NCI-H524 treated with DMSO at 0.1 percent for 48 hours (cell line): ENCODE measurements at places on chromosomes 2 and 18.

GRCh38 chr2:38213619-38214167 is 137.7 kb upstream of the CYP1B1 start:
- DNase-seq: no peak

DNA sequence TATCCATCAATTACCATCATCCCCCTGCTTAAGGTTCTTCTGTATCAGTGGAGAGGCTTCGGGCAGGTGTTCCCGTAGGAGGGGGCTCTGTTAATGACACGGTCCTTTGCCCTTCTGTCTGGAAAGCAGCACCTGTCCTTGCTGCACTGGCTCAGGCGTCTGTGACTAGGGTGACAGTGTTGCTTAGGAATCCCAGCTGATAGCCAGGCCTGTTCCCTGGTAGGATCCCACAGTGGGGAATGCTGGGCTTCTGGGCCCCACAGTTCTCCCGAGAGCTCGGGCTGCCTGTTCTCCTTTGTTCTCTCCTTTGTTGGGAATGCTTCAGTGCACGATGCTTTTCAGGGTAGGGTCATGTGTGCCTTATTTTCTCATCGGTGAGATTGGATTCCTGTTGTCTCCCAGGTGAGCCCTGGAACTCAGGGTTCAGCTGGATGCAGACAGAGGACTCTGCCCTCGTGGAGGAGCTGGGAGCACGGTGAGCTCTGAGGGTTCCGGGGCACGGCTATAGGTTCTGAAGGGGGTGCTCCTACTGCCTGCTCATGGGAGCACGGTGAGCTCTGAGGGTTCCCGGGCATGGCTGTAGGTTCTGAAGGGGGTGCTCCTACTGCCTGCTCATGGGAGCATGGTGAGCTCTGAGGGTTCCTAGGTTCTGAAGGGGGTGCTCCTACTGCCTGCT is 9.6 kb downstream of the SNTG2 start:
- no peak for DNase-seq

DNA sequence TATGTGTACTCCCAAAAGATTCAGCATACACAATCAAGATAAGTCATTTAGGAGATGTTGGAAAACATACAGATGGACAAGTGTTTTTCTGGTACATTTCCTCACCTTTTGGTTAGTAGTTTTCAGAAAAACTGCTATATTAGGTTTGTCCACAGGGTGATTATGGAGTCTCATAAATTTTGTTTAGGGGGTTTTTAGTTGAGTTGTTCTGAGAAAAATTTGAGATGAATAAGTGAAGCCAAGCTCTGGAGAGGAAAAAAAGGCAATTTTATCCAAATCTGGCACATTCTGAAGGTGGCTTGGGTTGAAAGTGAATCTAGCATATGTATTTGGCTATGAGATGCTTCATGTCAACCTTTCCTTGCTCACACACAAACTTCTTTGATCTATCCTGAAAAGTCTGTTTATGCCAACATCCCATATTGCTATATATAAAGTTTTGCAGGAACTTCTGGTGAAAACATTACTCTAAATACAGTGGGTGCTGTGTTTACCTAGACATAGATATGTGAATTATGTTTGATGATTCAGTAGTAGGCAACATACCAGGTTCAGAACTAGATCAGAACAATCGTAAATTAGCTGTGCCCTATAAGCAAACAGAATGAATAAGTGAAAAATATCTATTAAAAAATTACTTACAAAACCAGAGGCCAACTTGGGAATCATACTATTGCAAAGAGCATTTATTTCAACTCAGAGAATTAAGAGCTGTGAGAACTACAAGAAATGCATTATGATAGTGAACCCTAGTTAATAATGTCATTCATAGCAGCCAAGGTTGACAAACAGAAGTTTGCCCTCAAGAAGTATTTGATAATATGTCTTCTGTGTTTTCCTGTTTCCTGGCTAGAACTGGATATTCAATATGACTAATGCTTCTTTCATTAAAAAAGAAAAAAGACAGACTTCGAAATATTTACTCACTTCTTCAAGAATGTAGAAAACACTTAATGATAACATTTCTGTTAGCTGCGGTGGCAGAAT is 552.0 kb downstream of the IRS1 start:
- no peak for DNase-seq

DNA sequence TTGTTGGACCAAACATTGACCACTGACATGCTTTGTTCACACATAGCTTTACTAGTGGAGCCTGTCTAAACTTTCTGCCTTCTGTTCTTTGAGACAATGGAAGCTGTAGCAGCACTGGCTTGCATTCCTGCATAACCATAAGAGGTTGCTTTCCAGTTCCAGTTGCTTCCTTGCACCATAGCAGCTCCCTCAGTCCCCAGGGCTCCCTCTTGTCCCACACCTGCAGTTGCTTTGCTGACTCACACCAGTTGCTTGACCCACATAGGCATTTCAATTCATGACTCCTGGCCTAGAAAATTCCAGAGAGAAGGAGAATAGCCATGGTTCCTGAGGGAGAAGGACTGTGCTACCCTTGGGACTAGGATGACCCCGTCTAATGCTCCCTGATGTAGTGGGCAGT is 20.9 kb downstream of the SGPP2 start:
- DNase-seq: no peak

- no peak for DNase-seq
These were observed 49.2 kb upstream of the OTOS start for GRCh38 chr2:240189686-240190085.

DNA sequence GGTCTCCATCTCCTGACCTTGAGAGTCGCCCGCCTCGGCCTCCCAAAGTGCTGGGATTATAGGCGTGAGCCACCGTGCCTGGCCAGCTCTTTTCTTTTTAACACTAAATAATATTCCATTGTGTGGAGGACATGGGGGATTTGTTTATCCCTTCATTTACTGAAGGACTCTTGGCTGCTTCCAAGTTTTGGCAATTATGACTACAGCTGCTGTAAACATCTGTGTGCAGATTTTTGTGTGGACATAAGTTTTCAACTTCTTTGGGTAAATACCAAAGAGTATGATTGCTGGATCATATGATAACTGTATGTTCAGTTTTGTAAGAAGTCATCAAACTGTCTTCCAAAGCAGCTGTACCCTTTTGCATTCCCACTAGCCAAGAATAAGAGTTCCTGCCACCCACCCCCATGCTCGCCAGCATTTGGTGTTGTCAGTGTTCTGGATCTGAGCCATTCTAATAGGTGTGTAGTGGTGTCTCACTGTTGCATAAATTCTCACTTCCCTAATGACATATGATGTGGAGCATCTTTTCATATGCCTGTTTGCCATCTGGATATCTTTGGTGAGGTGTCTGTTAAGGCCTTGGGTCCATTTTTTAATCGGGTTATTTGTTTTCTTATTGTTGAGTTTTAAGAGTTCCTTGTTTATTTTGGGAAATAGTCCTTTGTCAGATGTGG is 52.2 kb downstream of the TNFRSF11A start:
- DNase-seq: no peak

DNA sequence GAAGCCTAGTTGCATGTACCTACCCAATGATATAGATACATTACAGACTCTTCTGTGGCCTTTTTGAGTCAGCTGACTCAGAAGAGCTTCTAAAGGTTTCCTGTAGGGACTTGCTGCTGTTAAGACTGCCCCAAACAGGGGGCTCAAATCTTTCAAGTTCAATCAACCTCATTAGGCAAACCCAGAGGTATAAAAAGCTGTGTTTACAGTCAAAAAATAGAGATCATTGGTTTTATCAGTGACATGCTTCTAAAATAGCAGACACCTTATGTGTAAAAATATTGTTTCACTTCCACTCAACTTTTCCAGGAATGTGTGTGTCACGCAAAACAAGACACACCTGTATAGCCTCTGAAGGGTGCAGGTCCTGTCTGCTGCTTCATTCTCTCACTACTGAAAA is 624.3 kb upstream of the FANCL start:
- DNase-seq: no peak

DNA sequence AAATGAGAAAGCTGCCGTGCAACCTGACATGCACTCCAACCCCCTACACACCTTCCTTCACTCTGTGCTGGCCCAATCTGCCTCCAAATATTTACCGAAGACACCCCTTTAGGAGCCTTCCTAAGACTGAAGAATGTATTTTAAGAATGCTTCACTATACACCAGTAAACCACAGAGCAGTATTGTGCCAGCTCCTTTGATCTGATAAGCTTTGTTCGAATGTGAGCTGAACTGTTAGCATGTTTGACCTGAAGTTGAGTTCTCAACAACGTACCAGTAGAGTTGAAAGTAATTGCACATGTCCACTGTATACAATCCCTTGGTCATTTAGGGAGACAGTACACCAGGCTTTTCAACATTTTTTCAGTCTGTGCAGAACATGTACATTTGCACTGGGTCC is 259.2 kb downstream of the TGIF1 start:
- no peak for DNase-seq

DNA sequence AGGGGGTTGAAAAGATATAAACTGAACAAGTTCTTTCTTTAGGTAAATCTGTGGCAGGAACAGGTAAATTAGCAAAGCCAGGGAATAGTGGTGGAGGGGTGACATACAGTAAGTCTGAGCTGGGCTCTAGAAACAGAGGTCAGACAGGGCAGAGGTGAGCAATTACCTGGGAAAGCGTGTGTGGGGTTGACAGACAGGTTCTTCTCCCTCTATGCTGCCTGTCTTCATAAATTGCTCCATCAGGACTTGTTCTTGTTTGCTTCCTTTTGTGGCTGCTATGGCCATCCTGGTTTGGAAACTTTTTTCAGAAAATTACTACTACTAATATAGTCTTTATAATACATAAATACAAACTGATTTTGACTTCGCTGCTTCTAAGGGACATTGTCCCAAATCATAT is 3.4 kb upstream of the ANKRD12 start:
- no peak for DNase-seq

- DNase-seq: no peak
These were observed 23.3 kb upstream of the MC5R start for GRCh38 chr18:13800505-13801259.

DNA sequence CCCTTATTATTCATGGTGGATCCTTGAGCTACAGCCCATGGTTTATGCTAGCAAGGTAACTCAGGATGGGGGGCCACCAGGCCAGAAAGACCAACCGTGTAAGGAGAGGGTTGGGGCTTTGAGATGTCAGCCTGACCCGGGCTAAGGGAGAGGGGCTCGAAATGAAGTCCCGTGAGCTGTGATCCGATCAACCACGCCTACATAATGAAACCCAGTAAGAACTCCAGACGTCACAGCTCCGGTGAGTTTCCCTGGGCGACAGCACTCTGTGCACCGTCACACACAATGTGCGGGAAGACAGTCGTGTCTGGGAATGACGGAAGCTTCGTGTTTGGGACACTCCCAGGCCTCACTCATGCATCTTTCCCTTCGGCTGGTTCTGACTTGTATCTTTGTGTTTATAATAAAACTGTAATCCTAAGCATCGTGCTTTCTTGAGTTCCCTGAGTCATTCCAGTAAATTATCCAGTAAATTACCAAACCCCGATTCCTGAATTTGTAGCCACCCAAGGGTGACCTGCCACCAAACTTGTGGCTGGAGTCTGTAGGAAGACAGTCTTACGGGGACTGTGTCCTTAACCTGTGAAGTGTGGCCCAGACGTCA is 44.2 kb downstream of the CYP27C1 start:
- no peak for DNase-seq

- DNase-seq: no peak
These were observed 34.3 kb downstream of the MSH2 start for GRCh38 chr2:47437287-47437686.

GRCh38 chr2:206452242-206452641 is 8.9 kb downstream of the ADAM23 start:
- DNase-seq: no peak

DNA sequence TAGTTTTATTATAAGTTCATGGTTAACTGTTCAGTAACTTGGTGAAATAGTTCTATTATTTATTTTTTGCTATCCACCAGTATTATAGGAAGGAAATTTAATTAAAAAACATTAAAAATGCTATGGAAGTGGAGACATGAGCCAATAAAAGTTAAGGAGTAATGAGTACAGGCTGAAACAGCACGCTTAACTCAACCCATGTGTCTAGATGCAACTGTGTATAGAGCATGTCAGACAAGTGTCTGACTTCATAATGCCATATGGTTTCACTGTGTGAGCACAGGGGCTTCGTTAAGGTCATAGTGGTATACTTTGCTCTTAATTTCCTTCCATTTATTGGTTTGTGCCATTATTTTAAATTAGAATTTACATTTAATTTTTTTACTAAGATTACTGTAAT is 566.8 kb upstream of the NRP2 start:
- no peak for DNase-seq

- no peak for DNase-seq
These were observed 259.1 kb upstream of the MYT1L start for GRCh38 chr2:2590141-2590540.

DNA sequence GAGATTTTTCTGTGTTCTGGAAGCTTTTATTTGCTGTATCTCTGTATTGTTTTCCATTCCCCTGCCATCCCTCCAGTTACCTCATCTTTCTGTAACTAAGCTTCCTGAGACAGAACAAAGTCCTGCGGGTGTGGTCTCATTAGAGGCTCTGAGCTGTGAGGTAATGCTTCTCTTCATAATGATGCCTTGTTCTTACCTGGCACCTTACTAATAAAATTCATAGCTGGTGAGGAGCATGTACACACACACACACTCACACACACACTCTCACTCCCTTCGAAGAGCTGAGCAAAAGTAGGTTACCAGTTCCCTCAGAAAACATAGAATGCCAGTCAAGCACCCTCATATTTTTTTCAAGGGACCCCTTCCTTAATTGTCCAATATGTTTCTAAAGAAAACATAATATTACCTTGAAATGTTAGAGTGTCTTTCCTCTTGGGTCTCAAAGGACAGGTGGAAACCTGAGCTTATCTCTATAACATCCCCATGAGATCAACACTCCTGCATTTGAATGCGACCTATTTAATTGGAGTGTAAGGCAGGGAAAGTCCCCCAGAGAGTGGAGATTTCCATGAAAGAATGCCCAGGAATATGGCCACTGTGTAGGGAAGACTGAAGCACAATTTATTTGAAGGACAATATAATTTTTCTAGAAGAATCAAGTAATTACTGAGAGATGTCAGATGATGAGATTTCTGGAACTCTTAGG is 161.6 kb upstream of the NCK2 start:
- DNase-seq: no peak

DNA sequence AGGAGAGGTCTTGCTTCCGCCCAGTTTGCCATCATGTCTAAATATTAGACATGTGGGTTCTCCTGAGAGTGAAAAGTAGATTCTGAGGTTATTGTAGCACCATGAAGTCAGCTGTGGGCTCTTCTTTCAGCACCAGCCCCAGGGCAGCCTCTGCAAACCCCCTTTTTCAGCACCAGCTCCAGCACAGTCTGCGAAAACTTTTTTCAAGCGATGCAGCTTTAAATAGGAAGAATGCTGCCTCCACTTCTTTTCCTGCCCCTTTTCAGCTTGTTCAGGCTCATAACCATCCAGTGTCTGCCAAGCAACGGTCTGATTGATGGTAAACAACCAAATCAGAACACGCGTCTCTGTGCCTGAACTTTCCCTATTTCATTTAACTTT is at the start of gene COL5A2:
Gene COL5A2 (minus strand): TSS at position 192 of the 381 bp plus-strand sequence. CDS start 157 bp downstream, at position 35.
- DNase-seq: no peak

DNA sequence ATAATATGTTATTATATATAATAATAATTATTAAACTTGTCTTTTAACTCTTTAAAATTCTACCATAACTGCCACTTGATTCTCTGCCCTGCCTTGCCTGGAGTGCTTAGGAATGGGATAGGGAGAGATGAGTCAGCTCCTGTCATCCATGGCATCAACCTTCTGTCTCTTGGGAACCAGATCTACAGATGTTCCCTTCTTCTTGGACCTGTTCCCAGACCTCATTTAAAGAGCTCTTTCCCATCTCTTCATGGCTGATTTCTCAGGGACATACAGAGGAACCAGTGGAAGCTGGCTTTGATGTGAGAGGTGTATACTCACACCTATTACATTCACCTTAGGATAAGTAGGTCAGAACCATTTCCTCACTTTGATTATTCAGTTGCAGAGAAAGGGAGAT is 155.3 kb upstream of the MYO3B start:
- peak; percentile 31 for DNase-seq
